Activated CD4-positive, alpha-beta T cell treated with anti-CD3 and anti-CD28 coated beads, Interleukin-2, Interleukin-6, amounts not matched to agents 100 ng/mL and 50 ng/mL, durations not matched to agents 16 hours and 8 hours (primary cell): ENCODE measurements at places on chromosomes 2 and 18.

DNA sequence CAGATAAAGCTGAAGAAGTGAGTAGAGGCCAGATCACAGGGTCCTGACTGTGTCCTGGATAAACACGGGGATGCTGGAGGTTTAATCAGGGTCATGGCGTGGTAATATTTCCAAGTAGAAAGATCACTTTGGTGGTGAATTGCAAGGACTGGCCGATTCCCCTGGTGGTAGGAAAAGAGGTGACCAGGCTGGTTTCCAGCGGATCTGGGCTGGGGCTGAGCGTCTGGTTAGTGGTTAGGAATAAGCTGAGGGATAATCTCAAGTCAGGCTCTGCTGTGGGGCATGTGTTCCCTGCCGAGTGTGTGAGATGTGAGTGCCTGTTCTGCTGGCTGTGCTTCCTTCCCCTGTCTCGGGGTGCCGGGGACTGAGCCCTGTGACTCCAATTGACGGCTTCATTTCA lies 484.0 kb downstream of the TSN start:
- no peak for DNase-seq

DNA sequence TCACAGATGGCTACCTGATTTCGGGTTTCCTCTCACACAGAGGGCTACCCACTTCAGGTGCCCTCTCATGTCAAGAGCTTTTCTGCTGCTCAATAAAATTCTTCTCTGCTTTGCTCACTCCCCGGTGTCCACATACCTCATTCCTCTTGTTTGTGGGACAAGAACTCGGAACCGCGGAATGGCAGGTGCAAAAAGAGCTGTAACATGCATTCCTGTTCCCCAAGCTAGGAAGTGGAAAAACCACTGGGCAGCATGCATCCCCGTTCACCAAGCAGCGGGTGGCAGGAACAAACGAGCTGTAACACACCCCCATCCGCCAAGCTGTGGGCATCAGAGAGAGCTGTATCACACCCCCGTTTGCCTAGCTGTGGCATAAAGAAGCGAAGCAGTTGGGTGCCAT lies 27.2 kb upstream of the FRZB start:
- DNase-seq, result no peak

DNA sequence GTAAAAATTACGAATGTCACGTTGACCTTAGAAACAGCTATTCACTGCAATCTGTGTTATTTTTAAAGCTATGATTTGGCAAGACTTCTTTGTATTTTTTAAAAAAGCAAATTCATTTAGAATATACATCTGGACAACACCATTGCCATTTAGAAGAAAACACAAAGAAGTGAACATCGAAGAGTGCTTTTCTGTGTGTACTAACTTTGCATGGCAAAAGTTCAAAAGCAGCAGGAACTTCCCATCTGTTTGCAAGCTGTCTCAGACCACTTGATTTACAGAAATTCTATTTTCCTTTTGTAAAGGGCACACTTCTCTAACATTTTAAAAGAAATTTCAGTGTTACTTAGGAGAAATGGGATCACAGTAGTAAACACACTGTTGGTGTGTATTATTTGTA lies 145.9 kb downstream of the CALCRL start:
- no peak for DNase-seq

- no peak for DNase-seq
These were observed 117.7 kb downstream of the SATB2 start for GRCh38 chr2:199339891-199340605.

DNA sequence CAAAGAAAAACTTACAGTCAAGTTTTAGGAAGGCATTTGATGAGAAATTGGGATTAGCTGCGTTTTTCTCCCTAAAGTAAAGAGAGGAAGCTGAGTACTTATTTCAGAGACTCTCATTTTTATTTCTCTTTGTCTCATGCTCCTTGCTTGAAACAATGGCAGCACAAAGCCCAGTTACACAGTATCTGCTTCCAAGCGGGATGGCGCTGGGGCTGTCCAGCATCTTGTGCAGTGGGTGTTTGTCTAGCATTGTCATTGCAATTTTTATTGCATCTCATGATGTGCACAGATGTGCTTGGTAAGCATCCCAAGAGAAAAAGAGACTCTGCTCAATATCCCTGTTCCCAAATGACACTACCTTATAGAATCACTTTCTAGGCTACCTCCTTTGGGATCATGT lies 102.8 kb upstream of the ZNF521 start:
- no peak for DNase-seq

DNA sequence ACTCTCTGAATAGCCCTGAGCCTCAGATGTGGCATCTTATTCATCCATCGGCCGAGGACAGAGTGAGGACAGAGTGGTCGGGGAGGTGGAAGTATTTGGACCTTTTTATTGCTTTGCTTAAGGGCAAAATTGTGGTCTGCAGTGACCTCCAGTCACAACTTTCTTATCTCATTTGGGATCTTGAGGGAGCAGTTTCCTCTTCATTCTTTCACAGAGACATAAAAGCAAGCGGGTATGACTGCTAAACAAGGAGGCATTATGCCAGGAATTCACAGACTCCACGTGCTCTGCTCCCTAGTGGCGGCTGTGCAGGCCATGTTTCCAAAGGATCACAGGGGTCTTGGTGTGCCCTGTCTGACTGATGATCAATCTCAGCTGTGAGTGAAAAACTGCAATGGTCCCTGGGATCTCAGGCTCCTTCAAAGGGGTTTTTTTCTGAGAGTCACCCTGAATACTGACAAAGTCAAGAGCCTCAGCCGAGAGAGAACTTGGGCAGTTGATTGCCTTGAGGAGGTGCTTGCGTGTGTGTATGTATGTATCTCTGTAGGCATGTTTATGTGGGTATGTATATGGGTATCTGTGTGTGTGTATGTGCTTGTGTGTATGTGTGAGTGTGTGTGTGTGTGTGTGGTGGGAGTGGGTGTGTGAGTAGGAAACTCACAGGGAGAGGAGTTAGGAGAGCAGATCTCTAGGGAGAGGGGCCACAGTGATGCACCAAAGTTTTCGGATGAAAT lies 47.7 kb downstream of the RAPGEF4 start:
- DNase-seq, result no peak

DNA sequence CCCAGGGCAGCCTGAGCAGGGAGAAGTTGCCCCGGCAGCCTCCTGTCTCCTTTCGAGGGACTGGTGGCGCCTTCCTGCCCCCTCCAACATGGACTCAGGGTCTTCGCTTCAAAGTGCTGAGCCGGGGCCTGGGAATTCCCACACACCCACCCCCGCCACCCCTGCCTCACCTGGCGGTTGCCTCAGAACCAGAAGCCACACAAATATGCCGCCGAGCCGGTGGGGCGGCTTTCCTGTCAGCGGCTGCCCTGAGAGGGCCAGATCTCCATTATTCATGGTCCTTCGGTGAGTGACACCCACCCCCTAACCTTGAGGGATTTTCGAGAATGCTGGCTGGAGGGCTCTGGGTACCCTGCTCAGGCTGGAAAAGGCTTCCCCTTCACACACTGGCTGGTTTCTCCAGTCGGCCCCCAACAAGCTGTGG lies 71.7 kb downstream of the SMAD7 start:
- no peak for DNase-seq

- DNase-seq, result no peak
These were observed 251.7 kb downstream of the LRRTM4 start for GRCh38 chr2:77270433-77270832.

DNA sequence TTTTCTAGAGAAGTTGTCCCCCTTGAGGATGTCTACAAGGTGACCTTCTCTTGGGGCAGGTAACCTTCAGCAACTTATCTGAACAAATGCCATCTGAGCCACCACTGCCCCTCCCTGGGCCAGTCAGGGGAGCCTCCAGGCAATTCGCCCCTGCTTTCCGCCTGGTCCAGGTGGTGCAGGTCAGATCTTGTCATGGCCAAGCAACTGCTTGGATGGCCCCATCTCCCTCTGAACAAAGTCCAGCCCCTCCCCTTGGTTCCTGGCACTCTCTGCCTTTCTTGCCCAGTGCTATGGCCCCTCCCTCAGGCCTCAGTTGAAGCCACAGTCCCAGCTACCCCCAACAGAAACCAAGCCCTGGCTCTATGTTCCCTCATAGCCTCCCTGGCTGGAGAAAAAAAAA lies 138.7 kb downstream of the ALPK2 start:
- DNase-seq, result no peak

DNA sequence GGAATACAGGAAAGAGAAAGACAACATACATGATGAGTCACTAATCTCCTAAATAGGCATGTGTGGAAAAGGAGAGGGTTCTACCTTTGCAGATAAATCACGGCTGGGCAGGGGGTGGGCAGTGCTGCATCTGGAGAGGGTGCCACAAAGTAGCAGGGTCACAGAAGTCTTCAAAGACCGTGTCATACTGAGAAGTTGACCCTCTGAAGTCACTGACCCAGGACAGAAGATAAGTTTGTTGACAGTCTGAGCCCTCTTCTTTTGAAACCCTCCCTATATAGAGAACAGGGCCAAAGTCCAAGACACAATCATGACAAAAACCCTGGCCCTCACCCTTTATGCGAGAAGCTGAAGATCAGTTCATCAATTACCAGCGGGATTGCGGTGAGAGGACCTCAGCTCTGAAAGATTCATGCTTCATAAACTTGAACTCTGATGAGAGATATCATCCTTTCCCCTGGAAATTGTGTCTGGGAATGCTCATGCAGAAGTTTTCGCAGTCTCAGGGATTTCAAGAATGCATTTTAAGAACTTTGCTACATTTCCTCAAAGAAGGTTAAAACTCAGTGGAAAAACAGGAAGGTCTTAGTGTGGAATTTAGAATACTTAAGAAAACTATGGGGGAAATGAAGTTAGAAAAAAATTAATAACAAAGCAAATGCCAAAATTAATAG lies 129.5 kb downstream of the FAM124B start:
- DNase-seq, result no peak

DNA sequence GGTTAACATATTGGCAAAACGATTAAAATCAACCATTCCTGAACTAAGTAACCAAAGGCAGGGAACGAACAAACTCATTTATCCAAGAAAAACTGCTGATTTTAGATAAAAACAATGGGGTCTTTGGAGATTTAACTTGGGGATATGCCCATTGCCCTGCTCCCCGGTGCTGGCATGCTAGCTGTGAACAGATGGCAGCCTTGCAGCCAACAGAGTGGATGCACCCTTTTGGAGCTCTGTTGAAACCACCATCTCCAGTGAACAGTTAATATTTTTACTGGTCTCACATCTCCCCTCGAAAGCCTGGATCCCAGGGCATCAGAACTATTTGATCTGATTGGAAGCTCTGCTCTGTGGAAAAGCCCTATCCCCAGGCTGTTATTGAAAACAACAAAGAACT lies 303.1 kb downstream of the TGIF1 start:
- no peak for DNase-seq

GRCh38 chr18:26307161-26307773 lies 81.0 kb downstream of the TAF4B start:
- DNase-seq, result peak; percentile 47

GRCh38 chr18:41966943-41967342 lies 11.9 kb downstream of the PIK3C3 start:
- no peak for DNase-seq

DNA sequence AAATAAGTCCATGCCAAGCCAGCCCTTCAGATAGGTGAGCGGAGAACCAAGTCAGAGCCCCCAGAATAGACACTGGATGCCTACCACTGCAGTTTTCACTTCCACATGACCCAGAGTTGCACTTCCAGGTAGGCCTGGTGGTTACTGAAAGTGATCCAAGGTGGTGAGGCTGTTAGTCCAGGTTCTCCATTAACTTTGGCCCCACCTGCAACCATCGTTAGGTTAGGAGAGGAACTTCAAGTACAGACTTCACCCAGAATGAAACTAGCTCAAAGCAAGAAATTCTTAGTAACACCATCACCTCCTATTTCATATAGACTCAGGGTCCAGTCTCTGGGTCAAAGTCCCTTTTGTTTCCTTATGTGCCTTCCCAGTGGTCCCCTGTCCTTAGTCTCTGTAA lies 293.1 kb upstream of the ID2 start:
- no peak for DNase-seq

GRCh38 chr2:20935168-20935775 lies 108.6 kb downstream of the APOB start:
- no peak for DNase-seq

- DNase-seq, result no peak
These were observed 223.3 kb downstream of the CNTNAP5 start for GRCh38 chr2:124248386-124248785.
